ENCODE measurements at places on chromosomes 7 and 10.

DNA sequence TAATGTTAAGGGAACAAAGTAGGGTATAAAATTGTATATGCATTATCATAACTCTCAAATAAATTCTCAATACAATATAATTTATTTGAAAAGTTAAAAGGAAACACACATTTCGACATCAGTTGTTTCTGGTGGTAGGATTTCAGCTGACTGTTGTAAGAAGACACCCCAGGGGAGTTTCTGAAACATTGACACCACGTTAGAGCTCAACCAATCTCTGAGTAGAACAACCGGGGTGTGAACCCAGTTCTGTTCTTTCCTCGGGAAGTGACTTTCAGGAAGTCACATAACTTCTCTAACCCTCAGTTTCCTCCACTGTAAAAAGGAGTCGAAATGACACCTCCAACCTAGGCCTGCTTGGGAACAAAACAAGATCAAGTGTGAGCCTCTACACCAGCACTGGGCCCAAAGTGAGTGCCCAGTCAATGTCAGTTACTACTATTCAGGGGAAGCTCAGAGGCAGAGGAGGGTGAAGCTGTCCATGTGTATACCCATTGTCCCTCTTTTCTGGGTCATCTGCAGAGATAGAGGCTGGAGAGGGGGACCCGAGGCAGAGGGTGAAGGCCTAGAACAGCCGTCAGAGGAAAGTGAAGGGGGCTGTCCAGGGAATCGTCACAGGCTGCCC lies 67.1 kb downstream of the AOAH start:
- no peak for DNase-seq

DNA sequence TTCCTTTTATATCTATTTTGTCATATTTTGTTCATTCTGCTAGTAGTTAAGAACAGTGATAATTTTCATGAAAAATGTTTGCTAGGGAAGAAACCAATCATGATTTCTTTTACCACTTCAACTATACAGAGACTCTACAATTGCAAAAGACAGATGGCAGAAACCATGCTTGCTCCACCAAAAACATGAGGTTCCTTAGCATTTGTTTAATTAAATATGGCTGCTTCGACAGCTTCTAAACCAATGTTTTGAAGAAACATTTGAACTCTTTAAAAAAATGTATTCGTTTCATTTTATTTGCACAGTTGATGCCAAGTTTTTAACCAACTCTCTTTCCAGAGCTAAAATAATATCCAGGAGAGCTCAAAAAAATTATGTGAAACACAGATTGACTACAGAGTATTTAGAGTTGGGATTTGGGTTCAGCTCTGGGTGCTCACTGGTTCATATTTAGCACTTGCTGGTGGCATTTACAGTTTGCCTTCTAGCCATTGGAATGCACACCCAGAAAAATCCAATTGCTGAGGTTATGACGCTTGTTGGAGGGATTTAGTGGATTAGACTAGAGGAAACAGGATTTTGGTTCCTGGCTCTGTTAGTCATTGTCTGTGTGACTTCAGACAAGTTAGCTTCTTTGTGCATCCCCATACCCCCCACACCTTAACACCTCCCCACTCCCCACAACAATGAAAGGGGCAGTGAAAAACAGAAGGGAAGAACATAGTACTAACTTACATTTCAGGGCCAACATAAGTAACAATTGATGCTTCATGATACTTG lies 35.8 kb upstream of the SDHAF3 start:
- DNase-seq = no peak

DNA sequence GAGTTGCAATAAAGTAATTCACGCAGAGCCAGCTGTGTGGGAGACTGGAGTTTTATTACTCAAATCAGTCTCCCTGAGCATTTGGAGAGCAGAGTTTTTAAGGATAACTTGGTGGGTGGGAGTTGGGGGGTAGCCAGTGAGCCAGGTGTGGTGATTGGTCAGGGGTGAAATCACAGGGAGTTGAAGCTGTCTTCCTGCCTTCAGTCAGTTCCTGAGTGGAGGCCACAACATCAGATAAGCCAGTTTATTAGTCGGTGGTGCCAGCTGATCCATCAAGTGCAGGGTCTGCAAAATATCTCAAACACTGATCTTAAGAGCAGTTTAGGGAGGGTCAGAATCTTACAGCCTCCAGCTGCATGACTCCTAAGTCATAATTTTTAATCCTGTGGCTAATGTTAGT lies 3.3 kb upstream of the CYP51A1 start:
- DNase-seq = no peak

DNA sequence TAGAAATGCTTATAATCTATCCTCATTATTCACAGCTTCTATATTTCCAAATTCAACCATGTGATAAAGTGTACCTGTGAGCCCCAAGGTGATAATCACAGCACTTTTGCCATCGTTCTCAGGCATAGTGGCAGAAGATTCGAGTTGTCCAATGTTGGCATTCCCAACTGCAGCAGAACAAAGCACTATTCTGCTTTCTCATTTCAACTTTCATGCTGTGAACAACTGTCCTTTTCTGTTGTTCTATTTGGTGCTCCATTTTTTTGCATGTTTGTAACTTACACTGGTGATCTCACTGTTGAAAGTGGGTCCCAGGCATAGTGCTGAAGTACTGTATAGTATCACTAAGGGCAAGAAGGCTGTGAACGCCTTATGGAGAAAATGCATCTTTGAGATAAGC lies 438.2 kb downstream of the PAXIP1 start:
- DNase-seq = no peak

DNA sequence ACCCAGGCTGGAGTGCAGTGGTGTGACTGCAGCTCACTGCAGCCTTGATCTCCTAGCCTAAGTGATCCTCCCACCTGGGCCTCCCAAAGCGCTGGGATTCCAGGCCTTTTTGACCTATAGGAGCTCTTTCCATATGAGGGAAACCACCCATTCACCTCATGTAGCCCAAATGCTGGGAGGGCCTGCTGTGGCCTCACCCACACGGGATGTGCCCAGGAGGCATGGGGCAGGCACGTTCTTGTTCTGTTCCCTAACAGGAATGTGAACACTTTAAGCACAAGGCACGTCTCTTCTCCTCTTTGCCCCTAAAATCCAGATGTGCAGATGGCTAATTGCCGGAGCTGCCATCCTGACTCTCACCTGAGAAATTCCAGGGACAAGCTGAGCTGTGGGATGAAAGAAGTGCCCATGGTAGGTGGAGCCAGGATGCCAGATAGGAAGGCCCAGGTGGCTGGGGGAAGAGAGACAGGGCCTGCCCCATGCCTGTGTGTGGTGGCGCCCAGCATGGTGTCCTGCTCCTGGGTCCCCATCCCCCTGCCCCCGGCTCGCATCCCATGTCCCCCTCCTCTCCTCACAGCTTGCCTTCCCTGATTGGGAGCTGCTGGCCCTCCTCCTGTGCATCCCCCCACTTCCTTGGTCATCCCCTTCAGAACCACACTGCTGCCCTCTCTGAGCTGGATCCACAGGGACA lies 17.3 kb downstream of the CAMK2B start:
- DNase-seq = no peak

GRCh38 chr10:5615316-5615715 lies 51.1 kb downstream of the ASB13 start:
- DNase-seq = peak; percentile 73

DNA sequence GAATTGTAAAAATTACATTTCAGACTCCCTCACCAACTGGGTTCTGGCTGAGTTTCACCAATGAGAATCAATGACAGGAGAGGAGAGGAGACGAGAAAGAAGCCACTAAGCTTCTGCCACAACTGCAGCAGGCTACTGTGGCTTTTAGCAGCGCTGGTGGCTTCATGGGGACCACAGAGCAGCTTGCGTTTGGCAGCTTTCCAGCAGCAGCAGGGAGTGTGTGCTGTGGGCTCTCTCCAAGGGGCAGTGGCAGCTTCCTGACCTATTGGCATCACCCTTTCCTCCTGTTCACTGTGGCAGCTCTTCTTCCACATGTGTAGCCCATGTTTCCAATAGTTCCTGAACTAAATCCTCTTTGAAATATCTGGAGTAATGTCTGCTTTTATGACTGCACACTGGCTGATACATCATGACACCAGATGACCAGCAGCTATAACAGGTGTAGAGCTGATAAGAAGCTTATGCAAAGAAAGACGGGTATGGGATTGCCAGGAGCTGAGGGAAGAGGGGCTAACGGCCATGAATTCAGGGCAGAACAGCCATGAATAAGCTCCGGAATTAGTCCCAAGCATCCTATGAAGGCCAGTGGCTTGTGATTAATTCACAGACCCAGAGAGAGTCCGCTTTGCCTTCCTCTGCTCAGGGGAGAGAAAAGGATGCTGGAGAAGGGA lies 46.8 kb downstream of the KCNH2 start:
- no peak for DNase-seq

- no peak for DNase-seq
Observed at GRCh38 chr7:120832803-120833202, 25.1 kb downstream of the TSPAN12 start.

DNA sequence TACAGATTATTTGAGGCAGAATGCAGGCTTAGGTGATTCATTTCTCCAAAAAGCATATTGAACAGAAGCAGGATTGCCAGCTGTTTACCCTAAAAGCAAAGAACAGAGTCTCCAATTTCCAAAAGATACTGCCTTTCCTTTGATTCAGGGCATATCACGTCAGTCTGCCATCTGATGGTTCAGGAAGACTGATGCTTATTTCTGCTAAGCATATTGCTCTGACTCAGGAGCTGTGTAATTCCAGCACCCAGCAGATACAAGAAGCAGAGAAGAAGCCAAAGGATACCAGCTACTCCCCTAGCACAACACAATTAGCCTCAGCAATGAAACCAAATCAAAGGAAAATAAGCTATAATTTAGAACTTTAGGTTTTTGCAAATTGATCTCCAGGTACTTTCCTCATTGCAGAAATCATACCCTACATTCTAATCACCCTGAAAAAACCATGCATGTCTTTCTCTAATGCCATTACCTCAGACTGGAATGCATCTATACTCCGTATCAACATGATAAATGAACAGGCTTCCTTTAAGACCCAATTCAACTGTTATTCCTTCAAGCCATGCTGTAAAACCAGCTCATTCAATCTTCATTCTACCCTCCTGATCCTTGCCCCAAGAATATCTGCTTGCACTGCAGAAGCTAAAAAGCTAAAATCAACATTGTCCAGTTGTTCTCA lies 55.1 kb downstream of the ABI1 start:
- DNase-seq = peak; percentile 15

DNA sequence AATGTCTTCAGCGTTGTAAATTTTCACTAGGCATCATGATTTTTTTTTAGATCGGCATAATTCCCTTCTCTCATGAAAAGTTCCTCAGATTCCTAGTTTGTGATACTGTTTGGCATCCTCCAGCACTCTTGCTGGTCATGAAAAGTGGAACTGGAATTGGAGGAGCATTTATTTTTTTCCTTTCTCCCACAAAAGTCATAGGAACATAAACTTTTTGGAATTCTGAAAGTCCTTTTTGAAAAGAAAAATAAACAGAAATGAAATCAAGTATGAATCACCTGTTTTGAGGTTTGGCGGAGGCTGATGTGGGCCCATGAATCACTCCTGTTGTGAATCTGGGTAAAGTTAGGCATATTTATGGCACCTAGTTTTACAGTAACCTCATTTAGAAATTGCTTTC lies 17.7 kb downstream of the CACNB2 start:
- peak; percentile 30 for DNase-seq

- DNase-seq = no peak
Observed at GRCh38 chr7:87853237-87853864, 22.8 kb downstream of the SLC25A40 start.

DNA sequence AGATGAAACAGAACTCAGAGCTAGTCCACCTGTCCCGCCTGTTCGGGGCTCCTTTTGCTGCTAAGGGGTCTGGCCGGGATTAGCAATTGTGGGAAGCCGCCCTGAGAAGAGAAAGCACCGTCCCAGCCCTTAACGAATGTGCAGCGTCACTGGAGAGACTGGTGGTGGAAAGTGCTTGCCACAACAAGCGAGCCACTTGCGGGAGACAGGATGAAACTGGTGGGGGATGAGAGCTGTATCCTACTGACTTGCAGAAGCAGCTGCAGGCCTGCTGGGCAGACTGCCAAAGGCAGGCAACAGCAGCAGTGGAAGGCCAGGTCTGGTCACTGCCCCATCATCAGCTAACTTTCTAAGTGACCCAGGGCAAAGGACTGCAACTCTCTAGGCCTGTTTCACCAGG lies 95.4 kb downstream of the FAM53B start:
- peak; percentile 94 for DNase-seq

DNA sequence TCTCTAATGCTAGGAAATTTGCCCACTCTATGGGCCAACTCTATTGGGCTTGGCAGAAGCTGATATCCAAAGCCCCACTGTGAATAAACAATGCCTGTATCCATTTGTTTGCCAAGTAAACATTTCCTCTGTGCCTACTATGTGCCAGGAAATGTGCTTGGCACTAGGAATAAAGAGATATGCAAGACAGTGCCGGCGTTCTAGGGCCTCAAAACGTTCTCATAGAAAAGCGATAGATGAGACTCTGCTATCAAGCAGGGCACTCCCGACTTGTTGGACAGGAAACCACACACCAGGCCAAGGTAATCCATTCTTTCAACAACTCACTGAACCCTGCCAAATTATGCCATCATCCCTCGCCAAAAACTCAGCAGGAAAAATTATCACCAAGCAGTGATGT lies 196.7 kb downstream of the IPMK start:
- DNase-seq = no peak
